ENCODE measurements at places on chromosomes 3 and 15. TPM values are rescaled to one million over a fixed set of nuclear protein-coding genes. Genes with fewer than 3 reads are reported as not detected.

DNA sequence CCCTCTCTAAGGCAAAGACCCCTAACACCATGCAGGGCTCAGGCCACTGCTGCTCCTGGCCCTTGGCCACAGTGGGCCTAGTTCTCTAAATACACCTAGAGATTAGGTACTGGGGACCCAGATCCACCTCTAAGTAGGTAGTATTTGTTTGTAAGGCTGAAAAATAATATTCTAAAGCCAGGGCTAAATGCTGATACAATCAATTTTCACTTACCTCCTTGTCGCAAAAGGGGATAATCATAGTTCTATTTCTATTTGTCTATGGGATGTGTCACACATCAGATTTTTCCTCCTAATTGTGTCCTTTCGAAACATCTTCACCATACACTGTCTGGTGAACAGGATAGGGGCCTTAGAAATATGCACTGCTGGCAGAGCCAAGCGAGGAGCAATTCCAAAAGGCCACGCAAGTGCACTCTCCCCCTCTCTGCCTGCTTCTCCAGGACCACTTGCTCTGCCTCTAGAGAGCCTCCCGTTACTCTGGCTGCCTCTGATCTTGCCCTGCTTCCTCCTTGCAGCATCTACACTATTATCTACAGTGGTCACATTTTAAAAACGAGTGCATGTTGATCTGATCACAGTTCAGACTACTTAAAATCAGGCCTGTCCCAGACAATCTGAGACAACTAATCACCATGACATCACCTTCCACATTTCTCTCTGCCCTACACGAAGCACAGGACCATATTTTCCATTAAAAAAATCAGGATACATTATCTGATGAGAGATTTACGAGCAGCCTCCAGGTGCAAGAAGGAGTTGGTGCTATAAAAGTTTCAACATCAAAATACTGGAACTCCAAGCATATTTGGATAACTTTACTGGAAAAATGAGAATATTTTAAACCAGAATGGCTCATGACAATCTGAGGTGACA is 115.4 kb downstream of the MYLK start:
- DNase-seq: no peak

DNA sequence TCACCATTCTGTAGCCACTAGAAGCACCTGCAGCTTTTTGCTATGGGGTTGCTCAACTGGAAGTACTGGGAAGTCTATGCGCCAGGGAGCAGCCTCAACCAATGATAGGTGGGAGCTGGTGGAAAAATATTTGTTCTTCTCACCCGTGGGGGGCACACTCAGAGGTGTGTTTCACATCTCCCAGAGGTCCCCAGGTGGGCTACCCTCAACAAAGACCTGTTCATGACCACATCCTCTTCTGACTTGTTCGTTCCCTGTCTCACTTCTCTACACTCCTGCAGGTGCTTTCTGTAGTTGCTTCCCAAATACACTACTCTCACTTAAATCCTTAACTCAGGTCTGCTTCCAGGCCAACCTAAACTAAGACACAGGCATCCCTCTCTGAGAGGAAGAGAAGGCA is 3.6 kb downstream of the CAMP start:
- DNase-seq: no peak

DNA sequence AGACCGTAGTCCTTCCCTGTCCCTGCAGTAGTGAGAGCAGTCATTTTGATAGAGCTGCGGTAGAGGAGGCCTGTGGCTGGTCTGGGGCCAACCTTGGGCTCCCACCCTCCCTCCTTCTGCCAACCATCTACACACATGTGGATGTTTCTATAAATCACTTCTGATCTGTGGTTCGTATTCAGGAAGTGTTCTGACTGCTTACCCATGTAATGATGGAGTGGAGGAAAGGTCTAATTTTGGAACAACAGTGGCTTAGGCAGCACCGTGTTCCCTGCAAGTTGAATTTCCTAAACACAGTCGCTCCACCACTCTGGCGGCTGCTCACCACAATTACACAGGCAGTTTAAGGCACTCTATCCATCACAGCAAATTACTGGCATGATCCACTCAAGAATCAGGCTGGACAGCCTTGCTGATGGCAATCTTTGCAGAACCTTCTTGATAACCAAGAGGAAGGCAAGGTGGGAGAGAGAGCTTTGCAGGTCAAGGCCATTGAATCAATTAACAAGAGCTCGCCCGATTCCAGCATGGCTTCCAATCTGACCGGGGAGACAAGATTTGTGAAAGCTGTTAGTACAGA is 104.7 kb upstream of the VEPH1 start:
- DNase-seq: no peak

DNA sequence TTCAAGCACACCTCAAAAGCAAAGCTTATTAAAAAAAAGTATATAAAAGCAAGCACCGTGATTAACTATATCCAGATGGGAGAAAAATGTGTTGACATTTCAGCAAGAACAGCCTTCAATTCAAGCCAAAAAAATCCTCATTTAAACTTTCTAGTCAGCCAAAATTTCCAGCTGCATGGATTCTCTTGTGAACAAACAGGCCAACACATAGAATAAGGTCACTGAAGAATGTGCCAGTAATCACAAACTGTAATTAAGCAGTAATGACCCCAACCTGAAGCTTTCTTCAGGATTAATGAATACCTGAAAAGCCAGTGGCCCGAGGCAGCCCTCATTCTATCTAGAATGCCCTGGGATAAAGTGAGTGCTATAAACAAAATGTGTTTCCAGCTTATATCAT is 130.7 kb upstream of the KCNMB2 start:
- DNase-seq: no peak

Gene TM4SF1
- total RNA-seq: 60.2 TPM

Gene FETUB
- not detected for total RNA-seq

Gene GOLGA6L7
- not detected for total RNA-seq

Data from SK-MEL-5 (cell line).